ENCODE measurements at places on chromosomes 4 and X. TPM values are rescaled to one million over a fixed set of nuclear protein-coding genes. Genes with fewer than 3 reads are reported as not detected.
A peak's percentile ranks its signal among the peaks of the same experiment; 100 is the strongest.

Gene BMX
- total RNA-seq: not detected

GRCh38 chr4:46954643-46955042 is 38.7 kb downstream of the GABRA4 start:
- DNase-seq: no peak

GRCh38 chr4:16729336-16729735 is 169.1 kb downstream of the LDB2 start:
- no peak for DNase-seq

- no peak for DNase-seq
These were observed 1.1 kb downstream of the NUDT9 start for GRCh38 chr4:87423317-87424098.

- DNase-seq: no peak
These were observed 24.3 kb upstream of the UXT start for GRCh38 chrX:47683184-47683828.

- DNase-seq: no peak
These were observed 54.3 kb downstream of the TLL1 start for GRCh38 chr4:165927366-165927765.

GRCh38 chrX:34624416-34624815 is 32.7 kb downstream of the TMEM47 start:
- peak; percentile 15 for DNase-seq

DNA sequence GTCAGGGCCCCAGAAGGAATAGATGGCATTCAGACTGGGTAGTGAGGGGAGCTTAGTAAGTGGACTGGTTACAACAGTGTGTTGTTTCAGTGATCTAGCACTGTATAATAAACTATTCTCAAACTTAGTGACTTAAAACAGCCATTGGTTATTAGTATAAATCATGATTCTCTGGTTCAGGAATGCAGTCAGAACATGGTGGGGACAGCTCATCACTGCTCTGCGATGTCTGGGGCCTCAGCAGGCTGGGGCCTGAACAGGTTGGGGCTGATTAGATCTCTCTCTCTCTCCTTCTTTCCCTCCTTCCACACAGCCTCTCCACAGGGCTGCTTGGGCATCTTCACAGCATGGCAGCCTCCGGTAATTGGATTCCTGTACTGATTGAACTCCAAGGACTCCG is 160.4 kb downstream of the GATB start:
- peak; percentile 20 for DNase-seq

Gene CLDN34
- total RNA-seq: not detected

Data from IMR-90 (cell line).